NCI-H526 treated with DMSO at 0.1 percent for 48 hours (cell line): ENCODE measurements at places on chromosomes 1 and 21.
A peak's percentile ranks its signal among the peaks of the same experiment; 100 is the strongest.

DNA sequence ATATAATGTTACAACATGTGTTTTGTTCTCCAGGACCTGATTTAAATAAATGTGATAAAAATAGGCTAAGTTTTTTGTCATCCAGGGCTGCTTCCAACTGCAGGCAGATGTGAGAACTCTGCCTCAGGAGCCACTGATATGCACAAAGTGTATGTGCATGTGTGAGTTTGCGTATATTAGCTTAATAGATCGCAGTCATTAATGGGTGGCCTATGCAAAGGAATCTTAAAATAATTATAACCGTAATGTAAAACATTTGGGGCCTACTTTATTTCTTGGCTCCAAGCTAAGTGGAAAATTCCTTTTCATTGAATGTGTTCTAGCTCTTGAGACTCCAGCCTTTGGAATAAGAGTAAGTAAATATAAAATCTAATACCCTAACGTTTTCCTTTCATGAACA is 16.8 kb downstream of the DHX9 start:
- no peak for DNase-seq

DNA sequence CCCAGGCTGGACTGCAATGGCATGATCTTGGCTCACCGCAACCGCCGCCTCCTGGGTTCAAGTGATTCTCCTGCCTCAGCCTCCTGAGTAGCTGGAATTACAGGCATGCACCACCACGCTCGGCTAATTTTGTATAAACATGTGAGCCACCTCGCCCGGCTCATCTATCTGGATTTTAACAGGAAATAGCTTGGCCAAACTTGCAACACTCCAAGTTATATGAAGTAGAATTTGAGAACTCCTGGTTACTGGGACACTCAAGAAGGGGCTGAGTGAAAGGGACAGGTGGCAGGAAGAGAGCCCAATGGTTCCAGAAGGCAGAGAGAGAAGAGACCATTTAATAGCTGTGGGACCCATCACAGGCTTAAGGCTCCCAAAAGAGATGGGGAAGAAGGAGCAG is 2.9 kb upstream of the GPX7 start:
- DNase-seq, result no peak

DNA sequence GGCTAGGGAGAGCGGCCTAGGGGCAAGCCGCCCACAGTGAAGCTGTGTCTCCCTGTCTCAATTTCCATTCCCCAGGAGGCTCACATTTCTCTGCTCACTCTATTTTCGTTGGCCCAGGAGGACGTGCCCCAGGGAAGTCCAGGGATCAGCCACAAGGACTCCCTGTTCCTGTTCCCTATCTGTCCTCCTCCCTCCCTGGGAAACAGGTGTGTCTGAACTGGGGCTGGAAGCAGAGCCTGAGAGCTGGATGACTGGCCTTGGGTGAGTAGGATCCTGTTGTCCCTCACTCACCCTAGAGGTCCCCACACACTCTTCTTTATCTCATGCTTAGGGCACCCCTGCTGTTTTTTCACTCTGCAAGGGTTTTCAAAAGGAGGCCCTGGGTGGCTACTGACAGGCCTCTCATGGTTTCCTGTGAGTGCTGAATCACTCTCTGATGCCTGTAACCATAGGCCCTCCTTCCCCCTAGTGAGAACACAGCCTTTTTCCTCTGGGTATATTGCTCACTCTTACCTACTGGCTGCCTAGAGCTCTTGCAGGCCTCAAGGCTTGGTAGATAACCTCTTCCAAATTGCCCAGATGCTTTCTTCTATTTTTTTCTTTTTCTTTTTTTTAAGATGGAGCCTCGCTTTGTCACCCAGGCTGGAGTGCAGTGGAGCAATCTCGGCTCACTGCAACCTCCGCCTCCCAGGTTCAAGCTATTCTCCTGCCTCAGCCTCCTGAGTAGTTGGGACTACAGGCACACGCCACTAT is 3.3 kb upstream of the UTP11 start:
- DNase-seq, result no peak

DNA sequence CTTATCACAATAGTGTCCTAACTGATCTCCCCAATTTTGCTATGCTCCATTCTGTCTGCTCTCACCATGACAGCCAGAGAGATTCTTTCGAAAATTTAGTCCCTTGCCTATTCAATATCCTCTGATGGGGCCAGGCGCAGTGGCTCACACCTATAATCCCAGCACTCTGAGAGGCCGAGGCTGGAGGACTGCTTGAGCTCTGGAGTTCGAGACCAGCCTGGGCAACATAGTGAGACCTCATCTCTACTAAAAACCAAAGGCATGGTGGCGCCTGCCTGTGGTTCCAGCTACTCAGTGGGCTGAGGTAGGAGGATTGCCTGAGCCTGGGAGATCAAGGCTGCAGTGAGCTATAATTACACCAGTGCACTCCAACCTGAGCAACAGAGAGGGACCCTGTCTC is 16.1 kb upstream of the PDZK1IP1 start:
- DNase-seq, result no peak

DNA sequence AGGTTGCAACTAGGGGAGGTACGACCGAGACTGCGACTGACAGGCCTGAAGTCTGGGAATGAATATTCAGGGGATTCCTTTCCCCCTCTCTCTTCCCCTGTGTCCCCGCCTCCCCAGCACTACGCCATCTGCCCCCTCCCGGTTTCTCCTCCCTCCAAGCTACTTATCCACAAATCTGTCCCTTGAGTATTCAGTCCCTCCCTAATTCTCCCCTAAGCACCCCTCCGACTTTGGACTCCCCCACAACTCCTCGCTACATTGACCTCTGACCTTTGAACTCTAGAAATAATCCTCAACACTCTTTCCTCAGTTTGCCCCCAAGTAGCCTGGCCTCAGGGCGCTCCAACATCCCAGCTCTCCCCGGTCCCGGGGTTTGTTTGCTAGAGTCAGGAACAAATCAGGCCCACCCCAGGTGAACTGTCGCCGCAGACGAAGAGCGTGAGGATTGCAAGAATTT is 393 bp downstream of the LYSMD1 start:
- DNase-seq, result peak; percentile 79
